ENCODE measurements at places on chromosomes 2 and 18.

DNA sequence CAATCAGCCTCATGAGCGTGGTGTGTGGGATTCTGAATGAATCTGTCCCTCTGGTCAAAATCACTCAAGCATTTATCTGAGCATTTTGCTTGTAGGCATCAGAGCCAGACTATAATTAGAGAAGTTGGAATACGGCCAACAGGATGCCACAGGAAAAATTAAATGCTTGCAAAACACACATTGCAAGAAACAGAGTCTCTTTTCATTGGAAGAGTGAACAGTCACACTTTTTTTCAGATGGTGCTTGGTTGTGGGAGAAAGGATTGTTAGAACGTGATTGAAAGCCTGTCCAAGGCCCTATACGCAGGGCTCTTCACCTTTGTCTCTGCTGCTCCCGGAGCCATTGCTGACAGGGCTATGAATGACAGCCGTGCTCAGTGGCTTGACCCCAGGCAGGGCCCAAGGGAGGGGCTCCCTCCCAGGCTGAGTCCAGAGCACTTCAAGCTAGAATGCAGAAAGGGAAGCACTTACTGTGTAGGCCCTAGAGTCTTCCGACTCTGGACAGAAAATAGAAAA, 59.8 kb downstream of the SNTG2 start:
- H3K4me3 ChIP-seq = no peak overlapping the region
- peaks cover 13% of the 10 kb centered on the region for H3K27me3 ChIP-seq
- DNase-seq = no peak
- peaks cover 10% of the 10 kb centered on the region for H3K4me1 ChIP-seq
- H3K36me3 ChIP-seq = no peaks in the 10 kb centered on the region

GRCh38 chr2:100321866-100322820, at the start of gene LONRF2:
Gene LONRF2, minus strand, starts transcription at chr2:100322501. Its CDS starts 408 bp downstream, at chr2:100322093.
- H3K36me3 ChIP-seq = peaks cover 2% of the 10 kb centered on the region
- H3K4me3 ChIP-seq = peak within 1 kb of the TSS; percentile 59
- DNase-seq = no peak

- no peaks in the 10 kb centered on the region for H3K27me3 ChIP-seq
- peaks cover 23% of the 10 kb centered on the region for H3K4me1 ChIP-seq
- no peak overlapping the region for H3K27ac ChIP-seq
- no peak for DNase-seq
Measured at GRCh38 chr2:27378809-27379290, 1.7 kb downstream of the ZNF513 start.

GRCh38 chr2:106053116-106053515, 141.0 kb downstream of the UXS1 start:
- no peak overlapping the region for H3K4me3 ChIP-seq
- peaks cover 59% of the 10 kb centered on the region for H3K4me1 ChIP-seq
- H3K36me3 ChIP-seq = no peaks in the 10 kb centered on the region
- H3K27me3 ChIP-seq = no peaks in the 10 kb centered on the region
- H3K27ac ChIP-seq = no peak overlapping the region

- H3K36me3 ChIP-seq = no peaks in the 10 kb centered on the region
- H3K4me3 ChIP-seq = no peak overlapping the region
- H3K27me3 ChIP-seq = no peaks in the 10 kb centered on the region
- H3K27ac ChIP-seq = no peak overlapping the region
- DNase-seq = no peak
- H3K4me1 ChIP-seq = peaks cover 28% of the 10 kb centered on the region
Measured at GRCh38 chr2:203849010-203849409, 18.6 kb upstream of the CTLA4 start.

- no peaks in the 10 kb centered on the region for H3K36me3 ChIP-seq
- no peak for DNase-seq
- peaks cover 7% of the 10 kb centered on the region for H3K27me3 ChIP-seq
- no peak overlapping the region for H3K4me3 ChIP-seq
Measured at GRCh38 chr2:59096973-59097372, 855.8 kb upstream of the FANCL start.

DNA sequence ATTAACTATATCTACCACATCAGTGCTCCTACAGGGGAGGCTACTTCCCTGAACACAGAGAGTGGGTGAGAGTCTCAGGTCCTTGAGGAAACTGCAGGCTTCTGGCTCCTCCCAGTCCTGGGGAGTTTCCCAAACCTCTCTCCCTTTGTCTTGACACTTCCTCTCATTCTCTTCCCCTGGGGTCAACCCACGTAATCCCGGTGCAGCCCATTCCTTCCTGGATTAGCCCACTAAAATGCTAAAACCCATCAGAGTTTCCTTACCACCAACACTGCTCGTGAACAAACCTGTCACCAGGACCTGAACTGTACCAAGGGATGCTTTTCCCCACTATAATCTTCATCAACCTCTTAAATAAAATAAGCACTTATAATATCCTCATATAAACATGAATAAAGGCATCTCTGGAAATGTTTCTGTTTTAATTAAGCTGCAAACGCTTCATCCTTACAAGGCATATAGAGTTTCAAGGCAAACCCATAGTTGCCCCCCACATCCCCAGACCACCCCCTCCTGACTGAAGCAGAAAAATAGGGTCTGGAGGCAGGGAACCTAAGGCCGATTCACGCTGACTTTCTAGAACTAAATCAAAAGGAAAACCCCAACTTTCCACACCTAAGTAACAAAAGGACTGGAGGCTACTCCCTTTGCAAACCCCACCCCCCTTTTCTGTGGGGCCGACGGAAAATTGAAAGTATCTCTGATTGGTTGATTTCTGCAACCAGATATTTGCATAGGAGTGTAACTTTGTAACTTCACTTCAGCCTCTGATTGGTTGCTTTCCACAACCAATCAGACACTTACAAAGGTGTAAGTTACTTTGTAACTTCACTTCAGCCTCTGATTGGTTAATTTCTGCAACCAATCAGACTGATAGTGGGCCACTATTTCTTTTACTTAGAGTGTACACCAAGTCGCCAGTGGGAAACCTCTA, 19.0 kb downstream of the TMSB10 start:
- H3K27me3 ChIP-seq = no peaks in the 10 kb centered on the region
- DNase-seq = peak; percentile 90
- H3K4me3 ChIP-seq = peak overlapping the region; percentile 87
- H3K27ac ChIP-seq = peak overlapping the region; percentile 97

GRCh38 chr2:173817582-173817981, 147.6 kb downstream of the SP3 start:
- peaks cover 12% of the 10 kb centered on the region for H3K27me3 ChIP-seq
- H3K27ac ChIP-seq = no peak overlapping the region
- H3K36me3 ChIP-seq = no peaks in the 10 kb centered on the region
- H3K4me3 ChIP-seq = no peak overlapping the region

DNA sequence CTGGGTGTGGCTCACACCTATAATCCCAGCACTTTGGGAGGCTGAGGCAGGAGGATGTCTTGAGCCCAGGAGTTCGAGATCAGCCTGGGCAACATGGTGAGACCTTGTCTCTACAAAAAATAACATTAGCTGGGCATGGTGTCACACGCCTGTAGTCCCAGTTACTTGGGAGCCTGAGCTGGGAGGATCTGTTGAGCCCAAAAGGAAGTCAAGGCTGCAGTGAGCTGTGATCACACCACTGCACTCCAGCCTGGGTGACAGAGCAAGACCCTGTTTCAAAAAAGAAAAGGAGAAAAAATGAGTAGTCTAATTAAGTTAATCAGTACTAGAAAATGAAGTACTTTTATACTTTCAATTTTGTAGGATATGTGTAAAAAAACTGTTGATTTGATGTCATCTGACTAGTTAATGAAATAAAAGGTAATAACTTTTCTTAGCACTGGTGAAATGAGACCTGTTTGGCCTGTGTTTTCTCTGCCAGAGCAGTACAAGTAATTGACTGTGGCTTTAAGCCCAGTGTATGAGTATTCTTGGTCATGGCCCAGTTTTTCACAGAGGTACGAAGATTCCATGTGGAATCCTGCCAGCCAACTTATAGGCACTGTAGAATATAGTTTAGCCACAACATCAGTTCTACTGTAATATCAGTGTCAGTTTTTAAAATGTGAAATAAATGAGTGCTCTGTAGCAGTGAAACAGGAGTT, 35.8 kb downstream of the MFSD6 start:
- no peak for DNase-seq
- no peaks in the 10 kb centered on the region for H3K27me3 ChIP-seq
- H3K27ac ChIP-seq = peak overlapping the region; percentile 59
- H3K4me1 ChIP-seq = peaks cover 63% of the 10 kb centered on the region
- no peak overlapping the region for H3K4me3 ChIP-seq

- no peak overlapping the region for H3K27ac ChIP-seq
- peaks cover 6% of the 10 kb centered on the region for H3K4me1 ChIP-seq
- H3K4me3 ChIP-seq = no peak overlapping the region
- no peaks in the 10 kb centered on the region for H3K27me3 ChIP-seq
- H3K36me3 ChIP-seq = no peaks in the 10 kb centered on the region
Measured at GRCh38 chr2:216866515-216867095, 6.7 kb upstream of the TNP1 start.

GRCh38 chr2:40451918-40452605, at the start of gene SLC8A1:
Gene SLC8A1, minus strand, starts transcription at chr2:40452090.
- H3K4me1 ChIP-seq = peaks cover 23% of the 10 kb centered on the region
- H3K4me3 ChIP-seq = peak within 1 kb of the TSS; percentile 78
- peaks cover 4% of the 10 kb centered on the region for H3K36me3 ChIP-seq
- no peak within 1 kb of the TSS for H3K27ac ChIP-seq
- H3K27me3 ChIP-seq = peaks cover 47% of the 10 kb centered on the region
- no peak for DNase-seq

GRCh38 chr2:23824777-23825212, 102.1 kb downstream of the ATAD2B start:
- H3K36me3 ChIP-seq = peaks cover 2% of the 10 kb centered on the region
- DNase-seq = peak; percentile 41
- no peak overlapping the region for H3K27ac ChIP-seq
- H3K4me3 ChIP-seq = no peak overlapping the region
- peaks cover 5% of the 10 kb centered on the region for H3K4me1 ChIP-seq
- no peaks in the 10 kb centered on the region for H3K27me3 ChIP-seq

DNA sequence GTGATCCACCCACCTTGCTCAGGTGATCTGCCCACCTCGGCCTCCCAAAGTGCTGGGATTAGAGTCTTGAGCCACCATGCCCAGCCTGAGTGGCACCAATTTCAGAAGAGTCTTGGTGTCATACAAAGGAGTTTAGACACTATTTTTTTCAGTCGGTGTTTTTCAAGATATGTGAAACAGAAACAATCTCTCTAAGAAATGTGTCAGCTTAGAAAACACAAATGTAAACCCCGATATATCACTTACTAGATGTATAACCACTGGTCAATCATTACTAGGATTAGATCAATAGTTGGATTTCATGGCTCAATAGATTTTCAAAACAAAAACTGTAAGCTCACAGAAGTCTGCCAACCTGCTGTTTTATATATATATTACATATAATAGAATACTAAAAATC, 67.2 kb upstream of the FRZB start:
- no peak overlapping the region for H3K4me3 ChIP-seq
- H3K27me3 ChIP-seq = no peaks in the 10 kb centered on the region

DNA sequence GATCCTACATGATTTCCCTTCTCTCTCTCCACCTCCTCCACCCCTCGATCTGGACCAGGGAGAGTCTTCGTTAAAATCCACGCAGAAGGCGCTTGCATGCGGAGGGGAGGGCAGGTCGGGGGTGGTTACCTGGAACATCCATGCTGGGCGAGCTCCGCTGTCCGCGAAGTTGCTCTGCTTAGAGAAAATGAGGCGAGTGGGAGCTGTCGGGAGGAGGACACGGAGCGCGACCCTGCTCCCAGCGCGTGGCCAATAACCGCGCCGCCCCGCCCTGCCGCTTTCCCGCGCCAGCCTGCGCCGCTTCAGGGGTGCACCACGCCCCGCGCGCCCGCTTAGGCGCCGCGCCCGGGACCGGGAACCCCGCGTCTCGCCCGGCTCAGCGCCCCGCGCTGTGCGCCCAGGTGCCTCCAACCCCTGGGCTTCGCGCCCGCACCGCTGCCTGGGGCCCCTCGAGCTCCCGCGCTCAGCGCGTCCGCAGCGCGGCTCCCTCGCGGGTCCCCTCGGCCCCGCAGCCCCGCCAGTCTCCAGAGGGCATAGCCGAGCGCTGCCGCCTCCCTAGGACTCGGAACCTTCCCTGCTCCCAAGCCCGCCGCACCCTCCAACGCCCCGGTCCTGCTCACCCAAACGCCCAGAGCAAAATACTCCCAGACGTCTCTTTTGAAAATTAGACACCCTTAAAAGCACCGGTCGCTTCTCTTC, 636 bp downstream of the CBLN2 start:
- no peak for DNase-seq
- H3K4me1 ChIP-seq = peaks cover 11% of the 10 kb centered on the region
- no peaks in the 10 kb centered on the region for H3K36me3 ChIP-seq
- peaks cover 38% of the 10 kb centered on the region for H3K27me3 ChIP-seq
- no peak overlapping the region for H3K27ac ChIP-seq

- H3K4me1 ChIP-seq = no peaks in the 10 kb centered on the region
- peaks cover 2% of the 10 kb centered on the region for H3K27me3 ChIP-seq
- no peak overlapping the region for H3K4me3 ChIP-seq
- DNase-seq = no peak
- H3K27ac ChIP-seq = no peak overlapping the region
Measured at GRCh38 chr2:162509288-162509968, 165.5 kb downstream of the GCA start.

DNA sequence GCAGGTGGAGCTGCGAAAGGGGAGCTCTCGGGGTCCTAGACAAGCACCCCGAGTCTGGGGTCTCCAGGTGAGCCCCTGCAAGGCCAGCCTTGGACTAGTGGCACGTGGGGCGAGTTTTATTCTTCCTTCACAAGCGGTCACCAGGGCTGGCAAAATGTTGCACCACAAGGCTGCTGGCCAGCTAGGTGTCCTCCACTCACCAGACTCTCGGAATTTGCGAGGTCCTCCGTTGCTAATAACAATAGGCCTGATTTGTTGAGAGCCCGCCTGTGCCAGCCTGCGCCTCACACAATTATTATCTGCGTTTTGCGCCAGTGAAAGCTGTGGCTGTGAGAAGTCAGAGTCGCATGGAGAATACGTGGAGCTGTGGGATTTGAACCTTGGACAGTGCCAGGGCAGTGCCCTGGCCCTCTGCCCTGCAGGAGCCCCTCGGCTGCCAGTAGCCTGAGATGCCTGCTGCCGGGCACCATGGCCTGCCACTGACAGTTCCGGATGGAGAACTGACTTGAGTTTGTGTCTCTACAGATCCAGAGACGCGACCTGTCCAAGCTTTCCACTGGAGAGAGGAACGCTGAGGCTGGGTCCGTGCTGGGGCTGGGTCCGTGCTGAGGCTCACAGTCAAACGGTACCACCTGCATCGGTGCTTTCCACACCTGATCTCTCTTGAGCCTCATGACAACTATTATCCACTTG, 77.6 kb upstream of the ODC1 start:
- H3K4me3 ChIP-seq = no peak overlapping the region
- no peaks in the 10 kb centered on the region for H3K27me3 ChIP-seq
- DNase-seq = no peak
- no peaks in the 10 kb centered on the region for H3K4me1 ChIP-seq

DNA sequence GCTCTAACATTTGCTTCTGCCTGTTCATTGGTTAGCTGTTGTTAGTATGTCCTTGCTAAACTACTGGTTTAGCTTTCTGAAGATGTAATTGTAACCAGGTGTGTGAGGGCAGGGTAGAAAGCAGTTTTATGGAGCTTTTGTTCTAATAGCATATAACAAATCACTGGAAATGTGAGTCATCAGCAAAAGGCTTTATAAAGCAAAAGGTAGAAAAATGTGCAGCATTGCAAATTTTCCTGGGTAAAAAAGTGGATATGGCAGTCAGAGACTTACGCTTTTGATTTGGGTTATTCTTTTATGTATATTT, 85.3 kb downstream of the ZNF407 start:
- H3K27ac ChIP-seq = no peak overlapping the region
- H3K36me3 ChIP-seq = peaks cover 27% of the 10 kb centered on the region
- H3K27me3 ChIP-seq = no peaks in the 10 kb centered on the region
- no peak for DNase-seq
- peaks cover 11% of the 10 kb centered on the region for H3K4me1 ChIP-seq
- H3K4me3 ChIP-seq = no peak overlapping the region

- H3K4me1 ChIP-seq = peaks cover 68% of the 10 kb centered on the region
- H3K27me3 ChIP-seq = no peaks in the 10 kb centered on the region
- no peak for DNase-seq
- no peak overlapping the region for H3K27ac ChIP-seq
Measured at GRCh38 chr2:39429746-39430145, 7.3 kb downstream of the MAP4K3 start.

Measured in activated naive CD4-positive, alpha-beta T cell treated with anti-CD3 and anti-CD28 coated beads for 36 hours (primary cell).